ENCODE measurements at places on chromosomes 3 and 15.

DNA sequence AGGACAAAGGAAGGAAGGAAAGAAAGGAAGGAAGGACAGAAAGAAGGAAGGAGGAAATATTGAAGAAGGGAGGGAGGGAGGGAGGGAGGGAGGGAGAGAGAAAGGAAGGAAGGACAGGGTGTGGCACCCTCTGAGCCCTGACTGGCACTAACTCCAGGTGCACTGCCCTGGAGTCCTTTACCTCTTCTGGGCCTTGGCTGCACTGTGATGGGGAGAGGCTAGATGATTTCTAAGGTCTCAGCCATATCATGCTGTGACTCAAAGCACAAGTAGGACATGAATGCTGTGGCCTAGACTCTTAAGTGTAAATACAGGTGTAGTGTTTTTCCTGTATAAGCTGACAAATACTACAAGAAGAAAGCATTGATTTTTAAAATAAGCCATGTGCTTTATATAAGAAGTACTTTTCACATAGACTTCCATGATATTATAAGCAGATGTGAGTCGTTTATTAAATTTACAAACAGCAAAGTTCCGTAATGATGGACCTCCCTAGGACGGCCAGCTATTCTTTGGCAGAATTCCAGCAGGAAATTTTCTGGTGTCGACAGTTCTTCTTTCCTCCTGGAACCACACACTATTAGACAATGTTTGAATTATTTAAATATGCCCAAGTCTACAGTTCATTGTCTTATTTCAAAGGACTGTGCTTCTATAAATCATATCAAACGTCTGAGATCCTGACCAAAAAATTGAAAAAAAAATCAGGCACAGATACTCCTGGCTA, 213.8 kb upstream of the C2CD4B start:
- DNase-seq, result no peak

DNA sequence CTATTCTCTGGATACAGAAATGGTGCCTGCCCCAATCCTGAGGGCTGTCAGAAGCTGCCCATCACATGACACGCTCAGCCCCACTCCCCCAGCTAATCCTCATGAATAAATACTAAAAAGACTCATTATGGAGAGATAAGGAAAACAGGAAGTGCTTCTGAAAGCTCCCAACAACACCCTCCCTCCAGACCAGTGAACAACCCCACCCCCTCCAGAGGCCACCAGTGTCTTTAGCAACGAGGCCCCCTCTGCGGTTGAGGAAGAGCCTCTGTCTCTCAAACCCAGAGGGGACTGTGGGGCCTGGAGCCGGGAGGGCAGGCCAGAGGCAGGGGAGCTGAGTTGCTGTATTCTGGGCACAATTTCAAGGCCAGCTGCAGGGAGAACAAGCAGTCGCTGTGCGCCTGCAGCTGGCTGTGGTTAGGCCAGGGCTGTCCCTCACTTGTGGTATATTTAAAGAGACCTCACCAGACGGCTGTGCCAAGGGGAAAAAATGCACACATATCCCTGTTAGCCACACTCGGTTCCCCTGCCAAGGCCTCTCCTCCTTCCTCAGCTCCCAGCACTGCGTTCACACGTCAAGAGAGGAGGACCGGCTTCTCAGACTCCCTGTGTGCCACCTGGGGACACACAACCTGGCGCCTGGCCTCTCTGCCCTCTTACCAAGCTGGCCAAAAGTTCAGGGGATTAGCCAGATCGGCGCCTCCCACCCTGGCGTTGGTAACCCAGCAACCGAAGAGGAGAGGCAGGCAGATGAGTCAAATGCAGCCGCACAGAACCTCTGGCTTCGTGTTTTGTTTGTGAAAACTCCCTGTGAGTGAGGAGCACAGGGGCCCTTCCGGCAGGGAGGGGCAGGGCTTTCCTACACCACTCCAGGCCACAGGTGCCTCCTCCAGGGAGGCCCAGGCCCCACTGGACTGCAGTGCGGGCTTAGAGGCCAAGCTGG, 101.2 kb upstream of the ETV5 start:
- no peak for DNase-seq

- no peak for DNase-seq
Measured at GRCh38 chr3:140360332-140360731, 317.5 kb upstream of the TRIM42 start.

DNA sequence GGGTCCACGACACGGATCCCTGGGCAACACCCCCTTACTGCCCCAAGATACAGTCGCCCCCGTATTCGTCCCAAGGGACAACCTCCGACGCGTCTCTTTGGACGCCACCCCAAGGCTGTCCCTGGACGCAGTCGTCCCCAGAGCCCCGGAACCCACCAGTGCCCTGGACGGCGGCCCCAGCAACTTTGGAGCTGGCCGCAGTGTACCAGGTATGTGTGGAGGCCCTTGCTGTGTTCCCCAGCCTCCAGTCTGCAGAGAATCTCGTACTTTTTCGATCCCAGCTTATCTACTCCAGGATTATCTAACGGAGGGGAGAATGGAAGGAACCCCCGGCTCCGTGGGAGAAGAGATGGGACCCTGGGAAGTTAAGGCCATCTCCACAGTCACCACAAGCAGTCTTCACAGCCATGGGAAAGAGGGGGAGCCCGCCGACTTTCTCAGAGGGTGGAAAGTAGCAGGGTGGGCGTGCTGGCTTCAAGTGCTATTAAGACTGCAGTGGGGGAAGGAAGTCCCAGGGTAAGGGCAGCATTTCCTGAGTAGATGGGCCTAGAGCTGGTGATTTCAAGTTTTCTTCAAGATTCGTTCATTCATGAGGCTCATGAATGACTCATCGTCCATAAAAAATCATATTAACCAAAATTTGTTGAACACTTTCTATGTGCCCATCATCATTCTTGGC, 1.1 kb downstream of the MESP2 start:
- DNase-seq, result no peak

DNA sequence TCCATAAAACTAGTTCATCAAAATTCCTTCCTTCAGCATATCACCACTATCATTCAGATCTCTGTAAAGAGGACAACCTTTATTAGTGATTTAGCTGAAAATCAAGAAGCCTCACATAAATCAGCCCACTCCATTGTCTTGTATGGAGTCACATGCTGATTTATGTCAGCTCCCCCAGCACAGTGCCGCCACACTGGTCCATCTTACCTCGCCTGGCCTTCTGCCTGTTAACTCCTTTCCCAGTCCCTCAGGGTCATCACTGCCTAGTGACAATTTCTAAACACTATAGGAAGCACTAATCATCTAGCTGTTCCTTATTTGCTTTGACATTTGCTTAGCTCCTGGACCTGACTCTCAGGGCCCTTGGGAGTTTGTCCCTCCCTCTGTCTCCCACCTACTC, 75.4 kb downstream of the PLCL2 start:
- DNase-seq, result no peak

DNA sequence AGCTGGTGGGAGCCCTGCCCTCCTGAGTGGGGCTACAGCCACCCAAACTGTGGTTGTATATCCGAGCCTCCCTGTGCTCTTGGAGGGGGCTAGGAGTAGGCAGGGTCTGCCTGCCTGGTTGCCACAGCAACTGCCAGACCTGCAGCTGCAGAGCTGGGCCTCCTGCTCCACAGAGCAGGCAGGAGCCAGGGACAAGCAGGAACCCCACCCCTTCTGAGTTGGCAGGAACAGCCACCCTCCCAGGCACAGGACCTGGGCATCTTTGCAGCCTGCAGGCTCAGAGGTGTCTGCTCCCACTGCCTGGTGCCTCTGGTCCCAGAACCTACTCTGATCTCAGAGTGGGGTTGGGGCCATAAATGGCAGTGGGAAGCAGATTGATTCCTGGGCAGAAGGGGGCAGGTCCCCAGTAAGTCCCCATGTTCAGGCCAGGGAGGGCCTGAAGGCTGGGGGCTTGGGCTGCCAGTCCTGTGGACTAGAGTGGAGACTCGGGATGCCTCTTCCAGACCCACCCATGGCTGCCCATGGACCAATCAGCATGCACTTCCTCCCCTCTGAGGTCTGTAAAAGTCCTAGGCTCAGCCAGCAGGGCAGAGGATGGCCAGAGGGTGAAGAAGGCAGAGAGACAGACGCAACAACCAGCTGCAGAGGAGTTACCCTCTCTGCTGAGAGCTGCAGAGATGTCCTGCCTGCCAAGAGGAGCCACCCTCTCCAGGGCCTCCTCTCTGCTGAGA, 10.3 kb upstream of the LRRC31 start:
- no peak for DNase-seq

DNA sequence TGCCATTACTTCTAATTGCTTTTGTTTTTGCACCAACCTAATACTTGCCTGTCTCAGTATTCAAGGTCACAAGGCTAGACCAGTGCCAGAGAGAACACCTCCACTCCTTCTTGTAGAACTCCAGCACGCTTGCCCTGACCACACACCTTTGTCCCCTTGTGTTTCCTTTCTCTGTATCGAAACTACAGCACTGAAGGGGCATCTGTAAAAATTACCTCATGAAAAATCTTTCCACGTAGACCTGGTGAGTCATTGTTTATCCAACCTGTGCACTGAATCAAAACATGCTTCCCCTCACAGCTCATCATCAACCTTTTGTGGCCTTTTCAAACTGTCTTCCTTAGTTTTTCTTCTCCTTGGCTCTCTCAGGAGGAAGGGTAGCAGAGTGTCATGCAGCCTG, 259.5 kb downstream of the THRB start:
- no peak for DNase-seq

DNA sequence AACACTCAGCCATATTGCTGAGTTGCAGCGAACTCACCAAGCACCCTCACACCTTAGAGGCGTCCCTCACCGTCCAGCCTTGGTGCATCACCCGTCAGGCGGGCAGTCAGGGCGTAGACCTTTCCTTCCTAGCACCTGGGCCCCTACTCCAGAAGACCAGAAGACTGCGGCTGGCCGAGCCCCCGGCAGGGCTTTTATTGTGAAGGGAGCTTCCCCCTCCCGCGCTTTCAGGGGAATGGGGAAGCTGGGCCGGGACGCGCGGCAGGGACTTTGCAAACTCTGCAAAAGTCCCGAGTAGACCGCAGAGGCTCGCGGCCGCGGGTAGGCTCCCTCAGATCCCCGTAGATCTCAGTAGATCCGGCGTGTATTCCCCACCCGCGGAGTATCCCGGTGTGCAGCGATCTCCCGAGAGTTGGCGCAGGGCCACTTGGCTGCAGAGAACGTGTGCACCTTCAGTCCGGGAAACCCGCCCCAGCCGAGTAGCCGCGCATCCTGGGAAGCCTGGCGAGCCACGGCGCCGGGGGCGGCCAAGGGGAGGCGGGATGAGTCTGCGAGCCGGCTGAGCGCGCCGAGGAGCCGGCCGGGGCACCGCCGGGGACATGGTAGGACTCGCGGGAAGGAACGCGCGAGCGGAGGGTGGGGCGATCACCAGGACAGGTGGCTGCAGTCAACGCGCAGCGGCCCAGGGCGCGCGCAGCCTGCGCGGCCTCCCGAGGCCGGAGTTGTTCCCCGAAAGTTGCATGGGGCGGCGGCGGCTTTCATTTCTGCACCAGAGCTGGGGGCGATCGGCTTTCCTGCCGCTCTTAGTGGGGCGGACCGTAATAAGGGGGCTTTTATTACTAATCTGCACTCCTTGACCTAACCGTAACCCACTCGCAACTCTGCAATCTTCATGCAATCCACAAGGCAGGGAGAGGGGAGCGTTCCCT, at the start of gene GASK1A:
Gene GASK1A, plus strand, starts transcription at position 268 of the 929 bp plus-strand sequence. Its CDS starts 332 bp downstream, at position 600.
- DNase-seq, result no peak

- no peak for DNase-seq
Measured at GRCh38 chr3:141499284-141499683, 12.5 kb downstream of the RASA2 start.

- peak; percentile 35 for DNase-seq
Measured at GRCh38 chr15:48966595-48967301, 3.0 kb upstream of the SHC4 start.

GRCh38 chr3:188320757-188321156, 166.8 kb downstream of the LPP start:
- DNase-seq, result no peak

GRCh38 chr3:49469037-49469935, 781 bp upstream of the DAG1 start:
- no peak for DNase-seq

DNA sequence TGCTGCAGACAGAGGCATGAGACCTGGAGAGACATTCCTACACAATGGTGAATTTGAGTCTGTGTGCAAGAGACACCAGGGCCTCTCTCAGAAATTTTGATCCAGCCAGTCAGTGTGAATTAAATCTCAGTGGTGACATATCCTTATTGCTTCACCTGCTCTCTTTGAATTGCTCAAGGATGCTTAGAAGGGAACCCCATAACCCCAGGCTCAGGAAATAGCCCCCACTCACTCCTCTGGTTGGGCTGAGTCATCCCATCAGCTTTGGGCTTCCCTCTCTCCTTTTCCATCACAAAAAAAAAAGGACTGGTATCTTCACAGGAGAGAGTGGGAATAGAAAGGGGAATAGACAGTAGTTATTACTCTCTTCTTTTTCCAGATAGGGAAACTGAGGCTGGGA, 33.0 kb upstream of the LARS2 start:
- no peak for DNase-seq

GRCh38 chr15:39444735-39445470, 136.0 kb upstream of the THBS1 start:
- DNase-seq, result no peak

DNA sequence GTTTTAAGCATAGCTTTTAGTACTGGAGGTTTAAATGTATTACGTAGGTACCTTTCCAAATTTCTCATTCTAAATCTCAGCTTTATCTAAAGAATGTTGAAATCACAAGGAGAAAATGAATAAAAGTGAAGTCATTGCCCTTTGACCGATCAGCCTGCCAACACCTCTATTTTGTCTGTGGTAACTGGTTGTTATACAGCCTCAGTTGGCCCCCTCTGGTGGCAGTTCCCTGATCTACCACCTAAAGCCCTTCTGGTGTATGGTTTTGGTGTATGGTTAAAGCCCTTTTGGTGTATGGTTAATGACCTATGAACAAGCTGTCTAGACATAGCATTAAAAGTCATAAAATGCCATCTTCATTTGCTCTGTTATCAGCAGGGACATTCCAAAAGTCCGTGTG, 378.2 kb upstream of the AZI2 start:
- DNase-seq, result no peak

- DNase-seq, result no peak
Measured at GRCh38 chr3:98763076-98763475, at the start of gene ST3GAL6. Gene ST3GAL6, plus strand, starts transcription at chr3:98763340. Its CDS starts 5,101 bp downstream, at chr3:98768441.

DNA sequence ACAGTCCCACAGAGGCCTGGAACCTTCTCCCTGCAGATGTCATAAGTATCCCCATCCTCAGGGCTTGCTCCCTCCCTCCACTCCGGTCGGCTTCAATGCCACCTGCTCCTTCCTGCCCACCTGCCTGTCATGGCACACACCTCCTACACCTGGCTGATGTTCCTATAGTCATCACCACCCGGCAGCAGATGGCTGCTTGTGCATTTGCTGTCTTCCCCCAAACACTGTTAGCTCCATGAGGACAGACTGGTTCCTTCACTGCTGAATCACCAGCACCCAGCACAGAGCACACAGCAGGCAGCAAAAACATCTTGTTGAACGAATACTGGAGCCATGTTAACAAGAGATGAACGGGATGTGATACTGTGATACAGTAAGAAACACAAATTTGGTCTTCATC, 14.8 kb downstream of the TARS3 start:
- no peak for DNase-seq

GRCh38 chr15:32730677-32731654, 13.2 kb downstream of the GREM1 start:
- no peak for DNase-seq

GRCh38 chr3:184524981-184525336, 36.6 kb upstream of the EPHB3 start:
- DNase-seq, result no peak
